ENCODE measurements at places on chromosomes 2 and 18.

DNA sequence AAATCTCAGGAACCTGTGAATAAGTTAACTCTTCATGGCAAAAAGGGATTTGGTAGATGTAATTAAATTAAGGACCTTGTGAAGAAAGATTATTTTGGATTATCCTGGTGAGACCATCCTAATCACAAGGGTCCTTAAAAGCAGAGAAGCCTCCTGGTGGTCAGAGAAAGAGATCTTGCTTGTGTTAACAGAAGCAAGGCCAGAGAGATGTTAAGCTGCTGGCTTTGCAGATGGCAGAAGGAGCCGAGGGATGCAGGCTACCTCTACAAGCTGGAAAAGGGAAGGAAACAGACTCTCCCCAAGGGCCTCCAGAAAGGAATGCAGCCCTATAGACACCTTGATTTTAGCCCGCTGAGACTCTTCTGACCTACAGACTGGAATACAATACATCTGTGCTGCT, 197.0 kb downstream of the STK39 start:
- peak; percentile 5 for DNase-seq

DNA sequence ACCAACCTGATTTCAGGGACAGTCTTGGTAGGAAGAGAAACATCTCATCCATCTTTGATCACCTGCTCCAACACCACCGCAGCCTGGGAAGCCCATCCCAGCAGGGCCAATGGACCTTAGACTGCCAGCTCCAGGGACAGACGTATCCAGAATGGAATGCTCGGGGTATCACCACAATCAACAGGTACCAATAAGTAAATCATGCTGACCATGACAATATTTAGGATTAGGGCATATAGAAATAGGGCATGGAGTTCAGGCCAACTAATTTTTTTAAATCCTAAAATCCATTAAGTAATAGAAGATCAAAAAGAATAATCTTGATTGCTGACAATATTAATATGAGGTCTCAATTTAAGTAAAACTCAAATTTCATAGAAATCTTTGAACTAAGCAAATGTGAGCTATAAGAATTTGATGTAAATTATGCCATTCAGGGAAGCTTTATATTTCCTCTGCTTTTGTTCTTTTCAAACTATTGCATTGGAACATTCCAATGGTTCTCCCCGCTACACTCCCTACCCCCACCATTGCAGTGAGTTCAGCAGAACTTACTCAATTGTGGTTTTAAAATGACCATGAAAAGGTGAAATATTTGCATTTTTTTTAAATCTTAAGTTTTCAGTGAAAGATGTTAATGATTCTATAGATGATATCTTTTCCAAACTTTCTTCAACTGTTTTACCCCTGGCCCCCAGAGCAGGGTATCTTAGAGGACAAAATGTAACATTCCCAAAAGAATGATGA, 138.6 kb downstream of the DNER start:
- no peak for DNase-seq

GRCh38 chr18:35136248-35136647, 95.0 kb downstream of the MAPRE2 start:
- no peak for DNase-seq

- DNase-seq = no peak
Observed at GRCh38 chr2:2846332-2847208, 515.5 kb upstream of the MYT1L start.

DNA sequence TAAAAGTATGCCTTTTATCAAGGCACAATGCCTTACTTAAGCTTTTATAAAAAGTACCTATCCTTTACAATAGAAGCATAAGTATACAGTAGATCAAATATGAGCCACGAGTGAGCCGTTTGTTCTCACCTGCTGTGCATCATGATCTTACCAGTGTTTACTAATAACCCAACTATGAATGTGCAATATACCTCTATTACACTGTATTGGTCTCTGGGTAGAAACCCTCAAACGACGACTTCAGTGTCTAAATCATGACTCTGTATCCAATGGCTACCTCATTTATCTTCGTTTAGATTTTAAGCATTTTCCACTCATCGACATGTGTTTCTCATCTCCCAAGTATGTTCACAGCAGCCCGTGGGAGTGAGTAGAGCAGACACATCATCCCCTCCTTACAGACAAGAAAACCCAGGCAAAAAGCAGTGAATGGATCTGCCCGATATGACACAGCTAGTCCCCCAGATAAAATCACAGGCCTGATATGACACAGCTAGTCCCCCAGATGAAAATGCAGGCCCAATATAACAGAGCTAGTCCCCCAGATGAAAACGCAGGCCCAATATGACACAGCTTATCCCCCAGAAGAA, 279.8 kb downstream of the TNS1 start:
- no peak for DNase-seq

- no peak for DNase-seq
Observed at GRCh38 chr2:177306550-177306949, 42.0 kb upstream of the NFE2L2 start.

DNA sequence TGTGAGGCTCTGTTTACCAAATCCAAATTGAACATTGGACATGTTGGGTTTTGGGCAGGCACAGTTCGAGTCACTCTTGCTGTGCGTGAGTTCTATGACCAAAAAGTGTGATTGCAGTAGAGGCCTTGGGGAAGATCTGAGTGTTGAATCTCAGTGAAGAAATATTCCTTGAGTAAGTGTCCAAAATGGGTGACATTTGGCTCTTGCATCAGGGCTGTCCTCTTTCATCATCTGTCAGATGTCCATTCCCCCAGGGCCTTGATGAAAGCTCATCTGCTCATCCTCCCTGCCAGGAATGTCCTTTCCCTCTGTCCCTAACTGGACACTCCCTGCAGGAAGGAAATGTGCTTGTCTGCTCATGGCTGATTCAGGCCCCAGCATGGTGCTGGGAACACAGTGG, 6.4 kb upstream of the SFTPB start:
- DNase-seq = no peak

DNA sequence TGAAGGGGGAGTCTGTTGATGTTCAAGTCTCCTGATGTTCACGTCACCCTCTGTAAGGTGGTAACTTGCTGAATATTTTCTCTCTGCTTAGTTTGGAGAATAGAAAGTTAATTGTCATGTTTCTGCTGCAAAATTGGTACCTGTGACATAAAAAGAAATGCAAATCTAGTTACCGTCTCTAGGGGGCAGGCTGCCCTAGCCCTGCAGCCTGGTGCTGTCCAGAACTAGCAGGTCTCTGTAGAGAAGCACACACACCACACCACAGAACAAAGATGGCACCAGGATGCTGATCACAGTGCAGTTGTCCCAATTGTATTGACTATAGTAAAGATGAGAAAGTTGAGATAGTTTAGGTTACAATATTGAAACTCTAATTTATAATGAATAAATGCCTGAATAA, 47.0 kb downstream of the SLC9A4 start:
- peak; percentile 52 for DNase-seq

DNA sequence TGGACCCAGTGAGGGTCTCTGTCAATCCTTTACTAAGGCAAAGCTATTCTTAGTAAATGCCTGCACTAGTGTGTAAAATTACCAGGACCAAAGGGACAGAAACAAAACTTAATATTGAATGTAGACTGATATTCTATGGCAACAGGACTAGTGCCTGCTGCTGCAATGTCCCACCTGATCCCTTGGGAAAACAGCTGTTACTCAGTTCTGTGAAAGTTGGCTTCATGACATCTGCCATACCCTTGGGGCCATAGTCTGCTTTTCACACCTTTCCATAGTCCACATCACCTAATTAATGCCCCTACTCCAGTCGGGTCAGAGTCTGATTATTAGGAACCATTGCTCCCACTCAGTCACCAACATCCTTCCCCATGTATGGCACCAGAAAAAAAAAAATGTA, 14.5 kb downstream of the DNAJC27 start:
- no peak for DNase-seq

DNA sequence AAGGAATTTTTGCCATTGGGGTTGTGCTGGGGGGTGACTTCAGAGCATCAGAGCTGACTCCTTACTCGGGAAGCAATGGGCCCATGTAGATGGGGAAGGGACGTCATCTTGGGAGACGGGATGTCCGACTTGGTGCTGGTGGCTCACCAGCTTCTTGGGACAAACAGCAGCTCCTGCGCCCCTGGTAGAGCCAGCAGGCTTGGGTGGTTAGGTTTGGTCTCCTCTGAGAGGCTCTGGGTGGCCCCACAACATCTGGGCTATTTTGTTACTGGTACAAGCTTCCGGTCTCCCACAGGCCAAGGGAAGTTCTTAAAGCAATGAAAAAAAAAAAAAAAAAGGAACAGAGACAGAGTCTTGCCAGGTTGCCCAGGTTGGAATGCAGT, 1.8 kb downstream of the NGEF start:
- no peak for DNase-seq

GRCh38 chr2:86186431-86186830, 8.8 kb downstream of the IMMT start:
- DNase-seq = peak; percentile 35

DNA sequence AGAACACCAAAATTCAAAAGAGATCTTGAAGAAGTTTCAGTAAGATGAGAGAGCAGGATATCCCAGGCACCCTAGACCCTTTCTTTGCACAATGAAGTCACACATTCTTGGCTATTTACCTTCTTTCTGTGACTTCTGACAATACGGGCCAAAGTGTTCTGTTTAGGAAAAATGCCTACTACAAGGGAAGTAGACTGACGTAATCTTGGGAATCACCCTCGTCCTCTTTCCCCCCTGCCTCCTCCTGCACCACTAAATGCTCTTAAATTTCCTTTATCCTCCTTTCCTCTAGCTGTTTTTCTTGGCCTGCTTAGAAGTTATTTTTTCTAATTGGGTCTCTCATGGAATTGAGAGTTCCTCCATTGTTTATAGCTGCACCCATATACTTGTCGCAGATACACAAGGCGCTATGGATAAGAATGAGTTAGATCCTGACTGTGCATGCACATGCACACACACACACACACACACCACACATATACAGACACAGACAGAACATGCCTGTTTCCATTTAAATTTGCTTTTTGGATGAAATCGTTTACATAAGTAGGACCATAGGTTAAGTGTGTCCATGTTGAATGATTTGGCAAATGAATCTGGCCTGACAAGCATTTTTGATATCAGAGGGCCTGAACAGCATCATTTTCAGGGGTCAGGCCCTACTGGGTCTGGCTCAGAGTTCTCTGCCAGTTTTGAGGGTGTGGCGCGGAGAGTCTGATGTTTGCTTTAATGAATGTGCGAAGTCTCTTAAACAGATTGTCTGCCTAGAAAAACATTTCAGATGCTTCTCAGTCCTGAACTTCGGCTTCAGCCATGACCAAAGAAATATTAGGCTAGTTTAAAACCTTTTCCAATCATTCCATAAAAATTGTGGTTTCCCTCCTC, 131.9 kb upstream of the NT5C1B start:
- DNase-seq = no peak

- no peak for DNase-seq
Observed at GRCh38 chr2:36792951-36793350, 96.4 kb downstream of the VIT start.

GRCh38 chr18:40993363-40993762, 961.7 kb upstream of the PIK3C3 start:
- no peak for DNase-seq

Measured in NAMALWA (cell line).